Skeletal muscle cell (primary cell): ENCODE measurements at places on chromosomes 11 and 22.

- DNase-seq = no peak
Measured at GRCh38 chr11:28794405-28794804, 686.2 kb downstream of the METTL15 start.

- DNase-seq = no peak
Measured at GRCh38 chr11:75497788-75498409, 27.8 kb downstream of the GDPD5 start.

GRCh38 chr11:126434950-126435335 lies 79.5 kb downstream of the ST3GAL4 start:
- no peak for DNase-seq

DNA sequence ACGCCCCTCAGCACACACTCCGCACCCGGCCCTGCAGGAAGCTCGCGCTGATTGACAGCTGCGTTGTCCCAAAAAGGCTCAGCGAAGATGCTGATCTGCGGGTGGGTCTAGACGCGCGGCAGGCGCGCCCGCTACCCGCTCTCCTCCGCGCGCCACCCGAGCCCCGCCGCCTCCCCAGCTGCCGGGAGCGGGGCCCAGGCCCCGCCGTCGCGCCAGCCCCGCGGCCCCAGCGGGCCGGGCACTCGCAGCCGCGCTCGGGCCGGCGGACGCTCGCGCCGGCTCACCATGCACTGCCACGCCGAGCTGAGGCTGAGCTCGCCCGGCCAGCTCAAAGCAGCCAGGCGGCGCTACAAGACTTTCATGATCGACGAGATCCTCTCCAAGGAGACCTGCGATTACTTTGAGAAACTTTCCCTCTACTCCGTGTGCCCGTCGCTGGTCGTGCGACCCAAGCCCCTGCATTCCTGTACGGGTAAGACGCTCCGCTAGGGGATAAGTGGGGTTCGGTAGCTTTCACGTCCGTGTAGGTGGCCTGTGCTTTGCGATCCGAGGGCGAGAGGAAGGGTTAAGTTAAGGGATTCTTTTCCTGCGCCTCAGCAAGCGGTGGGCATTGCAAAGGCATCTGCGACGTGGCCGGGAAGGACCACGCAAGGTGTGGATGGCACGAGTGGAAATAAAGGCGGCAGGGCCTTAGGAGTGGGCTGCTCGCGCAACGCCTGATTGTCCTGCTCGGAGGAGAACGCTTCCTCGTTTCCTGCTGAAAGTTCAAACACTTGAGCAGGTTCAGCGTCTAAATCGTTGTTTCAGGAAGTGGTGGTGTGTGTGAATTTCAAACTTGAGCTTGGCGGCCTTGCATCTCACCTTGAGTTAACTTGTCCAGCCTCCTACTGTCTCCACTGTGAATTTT lies at the start of gene BARX2:
Gene BARX2, plus strand, starts transcription at position 98 of the 907 bp plus-strand sequence. Its CDS starts 188 bp downstream, at position 286.
- DNase-seq = peak; percentile 25

DNA sequence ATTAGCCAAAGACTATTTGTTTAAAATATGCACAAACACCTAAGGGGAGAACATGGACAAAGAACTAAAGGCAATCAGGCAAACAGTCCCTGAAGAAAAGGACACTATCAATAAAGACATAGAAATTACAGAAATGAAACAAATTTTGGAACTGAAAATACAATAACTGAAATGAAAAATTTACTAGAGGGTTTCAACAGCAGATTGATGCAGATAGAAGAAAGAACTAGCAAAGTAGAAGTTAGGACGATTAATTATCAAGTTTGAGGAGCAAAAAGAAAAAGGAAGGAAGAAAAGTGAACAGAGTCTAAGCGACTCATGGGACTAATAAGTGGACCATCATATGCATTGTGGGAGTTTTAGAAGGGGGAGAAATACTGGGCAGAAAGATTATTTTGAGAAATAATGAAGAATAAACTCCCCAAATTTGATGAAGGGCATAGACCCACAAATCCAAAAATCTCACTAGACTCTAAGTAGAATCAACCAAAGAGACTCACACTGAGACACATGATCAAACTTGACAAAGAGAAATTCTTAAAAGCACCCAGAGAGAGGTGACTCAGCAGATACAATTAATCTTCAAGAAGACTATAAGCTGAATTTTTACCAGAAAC lies 62.9 kb downstream of the JAM3 start:
- DNase-seq = no peak

DNA sequence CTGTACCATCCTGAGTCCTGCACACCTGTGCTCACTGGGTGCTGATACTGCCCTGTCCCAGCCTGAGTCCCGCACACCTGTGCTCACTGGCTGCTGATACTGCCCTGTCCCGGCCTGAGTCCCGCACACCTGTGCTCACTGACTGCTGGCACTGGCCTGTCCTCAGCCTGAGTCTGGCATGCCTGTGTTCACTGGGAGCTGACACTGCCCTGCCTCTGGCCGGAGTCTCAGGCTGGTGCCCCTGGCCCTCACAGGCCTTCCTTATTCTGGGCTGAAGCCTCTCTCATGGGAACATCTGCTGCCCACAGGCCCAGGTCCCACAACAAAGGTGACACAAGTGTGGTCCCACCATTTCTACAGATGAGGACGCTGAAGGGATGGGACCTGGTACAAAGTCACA lies 115.1 kb downstream of the MPPED1 start:
- DNase-seq = no peak

GRCh38 chr11:78060533-78060932 lies 3.1 kb upstream of the THRSP start:
- DNase-seq = no peak

- no peak for DNase-seq
Measured at GRCh38 chr11:43561832-43562231, 118.7 kb upstream of the HSD17B12 start.

GRCh38 chr11:105109855-105110687 lies 29.5 kb downstream of the CARD18 start:
- DNase-seq = no peak

DNA sequence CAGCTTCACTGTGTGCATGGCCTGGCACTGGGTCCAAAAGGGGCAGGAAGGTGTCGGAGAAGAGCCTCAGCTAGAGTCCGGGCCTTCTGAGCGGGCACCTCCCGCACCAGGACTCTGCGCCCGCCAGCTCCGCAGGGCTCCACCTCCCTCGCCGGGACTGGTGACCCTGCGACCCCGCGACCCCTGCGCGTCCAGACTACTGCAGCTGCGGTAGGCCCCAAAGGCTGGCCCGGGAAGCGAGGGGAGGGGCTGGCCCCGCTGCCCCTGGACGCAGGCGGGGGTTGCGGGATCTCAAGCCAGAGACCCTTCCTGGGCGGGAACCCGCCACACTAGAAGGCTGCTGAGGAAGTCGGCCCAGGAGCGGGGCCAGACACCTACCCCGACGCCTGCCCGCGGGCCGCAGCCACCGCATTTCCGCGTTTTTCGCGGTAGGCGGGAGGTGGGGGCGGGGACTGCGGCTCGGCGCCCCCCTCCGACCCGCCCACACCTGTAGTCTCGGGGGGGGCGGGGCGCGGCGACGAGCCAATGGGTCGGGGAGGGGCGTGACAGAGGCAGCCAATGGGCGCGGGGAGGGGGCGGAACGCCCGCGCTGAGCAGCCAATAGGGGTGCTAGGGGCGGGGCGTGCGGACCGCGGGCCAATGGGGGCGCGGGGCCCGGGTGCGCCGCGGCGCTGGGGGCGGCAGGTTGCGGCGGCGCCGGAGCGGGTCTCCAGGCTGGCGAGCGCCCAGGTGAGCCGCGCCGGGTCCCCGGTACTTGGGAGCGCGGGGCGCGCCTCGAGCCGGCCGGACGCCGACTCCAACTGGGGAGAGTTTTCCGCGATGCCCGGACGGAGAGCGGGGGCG lies at the start of the genes LMNTD2 and RASSF7:
Gene LMNTD2, minus strand, starts transcription at position 434 of the 843 bp plus-strand sequence. Its CDS starts 22 bp downstream, at position 412.
Gene RASSF7, plus strand, starts transcription at position 666 of the 843 bp plus-strand sequence. CDS start 799 bp downstream, outside the sequence.
- peak; percentile 24 for DNase-seq

DNA sequence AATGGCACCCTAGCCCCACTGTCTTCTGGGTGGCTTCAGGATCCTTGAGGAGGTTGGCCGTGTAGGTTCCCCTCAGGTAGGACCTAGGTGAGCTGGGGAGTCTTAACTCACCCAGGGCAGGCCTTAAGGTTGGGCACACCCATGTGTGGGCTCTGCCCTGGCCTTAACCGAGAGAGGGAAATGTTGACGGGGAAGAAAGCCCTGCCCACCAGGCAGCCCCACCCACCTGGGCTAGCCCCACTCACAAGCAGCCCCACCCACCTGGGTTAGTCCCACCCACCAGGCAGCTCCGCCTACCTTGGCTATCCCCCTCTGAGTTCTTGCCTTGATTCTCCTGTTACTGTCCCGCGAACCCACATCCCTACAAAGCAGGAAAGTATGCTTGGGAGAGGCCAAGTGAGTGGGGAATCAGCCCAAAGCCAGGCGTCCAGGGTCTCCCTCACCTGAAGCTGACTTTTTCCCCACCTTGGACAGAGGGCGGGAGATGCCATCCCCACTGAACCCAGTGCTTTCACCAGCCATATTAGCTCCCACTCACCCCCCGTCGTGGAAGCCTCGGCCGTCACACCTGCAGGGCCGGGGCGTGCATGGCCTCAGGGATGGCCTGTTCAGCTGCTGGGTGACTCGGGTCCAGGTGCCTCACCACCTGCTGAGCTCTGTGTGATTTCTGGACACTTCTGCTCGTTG lies at the start of gene MYEOV:
Gene MYEOV, plus strand, starts transcription at position 337 of the 687 bp plus-strand sequence. CDS start 1,200 bp downstream, outside the sequence.
- DNase-seq = no peak

GRCh38 chr22:46273432-46274148 lies 5.8 kb downstream of the TTC38 start:
- DNase-seq = no peak

- no peak for DNase-seq
Measured at GRCh38 chr22:41021061-41021612, 70.0 kb downstream of the RBX1 start.

- DNase-seq = no peak
Measured at GRCh38 chr11:122983438-122984185, 2.0 kb upstream of the BSX start.

DNA sequence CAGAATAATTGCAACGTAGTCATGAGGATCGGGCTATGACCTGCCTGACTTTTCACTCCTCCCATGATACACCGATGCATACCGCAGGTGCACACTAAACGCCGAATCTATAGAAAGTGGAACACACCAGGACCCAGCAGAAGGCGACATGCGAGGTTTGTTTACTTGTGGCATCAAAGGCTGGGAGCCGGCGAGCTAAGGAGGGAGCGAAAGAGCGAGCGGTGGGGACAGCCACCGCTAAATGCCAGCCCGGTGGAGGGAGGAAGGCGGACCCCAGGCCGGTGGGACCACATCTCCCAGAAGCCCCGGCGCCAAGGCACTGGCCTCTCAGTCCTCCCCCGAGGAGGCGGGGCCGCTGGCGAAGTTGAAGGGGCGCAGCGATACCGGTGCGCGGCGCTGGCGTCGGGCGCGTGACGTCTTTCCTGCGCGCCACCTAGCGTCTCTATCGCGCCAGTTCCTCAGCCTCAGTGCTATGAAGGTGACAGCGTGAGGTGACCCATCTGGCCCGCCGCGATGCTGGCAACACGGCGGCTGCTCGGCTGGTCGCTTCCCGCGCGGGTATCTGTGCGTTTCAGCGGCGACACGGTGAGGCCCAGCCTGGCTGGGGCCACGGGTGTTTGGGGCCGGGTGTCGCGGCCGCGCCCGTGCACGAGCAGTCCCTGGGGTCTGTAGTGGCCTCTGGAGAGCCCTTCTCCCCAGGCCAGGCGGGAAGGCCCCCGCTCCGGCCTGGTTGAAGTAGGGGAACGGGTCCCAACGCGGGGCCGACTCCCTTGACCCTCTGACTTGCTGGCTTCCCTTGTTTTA lies at the start of gene NDUFV1:
Gene NDUFV1, plus strand, starts transcription at position 445 of the 804 bp plus-strand sequence. Its CDS starts 69 bp downstream, at position 514.
- DNase-seq = peak; percentile 66

DNA sequence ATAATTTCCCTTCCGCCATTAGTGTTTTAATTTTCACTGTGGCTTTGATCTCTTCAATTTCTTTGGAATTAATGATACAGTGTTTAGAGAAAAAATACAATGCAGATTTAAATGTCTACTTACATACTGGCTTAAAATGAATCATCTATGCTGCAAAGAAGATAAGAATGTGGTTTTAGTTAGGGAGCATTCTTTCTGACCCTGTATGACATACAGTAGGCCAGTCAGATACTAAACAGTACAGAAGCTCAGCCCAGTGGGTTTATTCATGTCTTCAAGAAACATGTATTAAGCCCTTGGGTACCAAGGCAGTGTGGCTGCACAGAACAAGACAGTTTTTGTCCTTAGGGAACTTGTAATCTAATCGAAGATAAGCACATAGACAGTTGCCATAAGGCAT lies 268.8 kb downstream of the DDX10 start:
- DNase-seq = no peak

DNA sequence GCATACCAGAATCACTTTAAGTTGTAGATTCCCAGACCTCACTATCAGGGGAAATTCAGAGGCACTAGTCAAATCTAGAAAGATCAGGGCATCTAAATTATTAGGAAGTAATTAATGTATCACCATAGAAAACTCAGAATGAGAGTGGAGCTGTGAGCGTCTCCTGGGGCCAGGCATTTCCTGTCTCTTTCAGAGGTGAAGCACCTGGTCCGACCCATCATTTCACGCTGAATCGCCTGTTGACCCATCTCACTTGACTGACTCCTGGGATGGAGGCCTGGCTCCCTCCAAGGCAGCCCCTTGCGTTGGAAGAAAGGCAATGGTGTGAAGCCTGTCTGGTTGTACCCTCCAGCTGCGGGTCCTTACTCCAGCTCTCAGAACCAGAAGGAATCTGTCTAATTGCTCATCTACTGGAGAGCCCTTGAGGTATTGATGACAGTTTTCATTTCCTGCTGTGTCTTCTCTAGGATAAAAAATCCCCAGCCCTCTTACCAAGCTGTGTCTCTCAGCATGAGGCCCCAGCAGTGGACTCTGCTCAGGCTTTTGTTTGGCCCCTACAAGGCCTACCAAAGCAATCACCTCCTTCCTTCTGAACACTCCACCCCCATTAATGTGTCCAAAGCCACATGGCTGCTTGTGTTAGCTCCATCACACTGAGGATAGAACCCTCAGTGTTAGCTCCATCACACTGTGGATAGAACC lies 93.2 kb upstream of the SYT13 start:
- DNase-seq = no peak

GRCh38 chr22:42169055-42169469 lies 38.5 kb upstream of the CYP2D6 start:
- DNase-seq = peak; percentile 34

DNA sequence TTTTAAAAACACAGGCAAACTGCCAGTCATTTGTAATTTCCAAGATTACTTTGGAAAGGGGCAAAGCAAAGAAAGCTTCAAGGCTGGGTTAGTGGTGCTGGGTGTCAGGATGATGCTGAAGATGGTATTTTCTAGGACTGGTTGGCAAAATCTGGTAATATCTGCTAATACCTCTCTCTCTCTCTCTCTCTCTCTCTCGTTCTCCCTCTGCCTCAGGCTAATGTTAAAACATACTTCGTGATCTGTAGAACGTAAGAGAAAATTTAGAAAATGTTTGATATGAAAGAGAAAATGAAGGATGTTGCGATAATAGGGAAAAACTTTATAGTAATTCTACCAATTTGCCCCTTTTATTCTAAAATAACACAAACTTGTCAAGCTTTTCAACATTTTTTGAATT lies 9.4 kb upstream of the LGR4 start:
- no peak for DNase-seq

- DNase-seq = no peak
Measured at GRCh38 chr11:1300569-1301187, 8.8 kb downstream of the TOLLIP start.

- DNase-seq = no peak
Measured at GRCh38 chr11:76891285-76891684, 30.6 kb downstream of the ACER3 start.

DNA sequence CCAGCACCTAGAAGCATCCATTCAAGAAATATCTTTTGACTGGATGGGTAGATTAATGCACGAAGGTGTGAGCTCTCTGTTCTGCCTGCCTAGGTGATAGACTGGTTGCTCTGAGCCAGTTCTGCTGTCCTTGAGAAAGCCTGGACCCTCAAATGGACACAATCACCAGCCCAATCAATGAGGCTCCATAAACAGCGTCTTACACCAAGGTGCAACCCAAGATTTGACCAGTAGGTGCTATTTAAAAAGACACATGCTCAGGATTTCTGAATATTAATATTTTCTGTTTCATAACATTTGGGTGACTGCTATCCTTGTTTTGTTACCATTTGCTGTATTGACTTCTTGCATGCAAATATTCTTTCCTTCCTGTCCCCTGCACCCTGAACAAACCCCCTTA lies 39.0 kb downstream of the PAMR1 start:
- no peak for DNase-seq
